ENCODE measurements at places on chromosomes 11 and 22.

- DNase-seq: no peak
Observed at GRCh38 chr22:21041937-21042336, 3.8 kb upstream of the LRRC74B start.

- DNase-seq: no peak
Observed at GRCh38 chr11:68325907-68326220, 13.5 kb downstream of the LRP5 start.

DNA sequence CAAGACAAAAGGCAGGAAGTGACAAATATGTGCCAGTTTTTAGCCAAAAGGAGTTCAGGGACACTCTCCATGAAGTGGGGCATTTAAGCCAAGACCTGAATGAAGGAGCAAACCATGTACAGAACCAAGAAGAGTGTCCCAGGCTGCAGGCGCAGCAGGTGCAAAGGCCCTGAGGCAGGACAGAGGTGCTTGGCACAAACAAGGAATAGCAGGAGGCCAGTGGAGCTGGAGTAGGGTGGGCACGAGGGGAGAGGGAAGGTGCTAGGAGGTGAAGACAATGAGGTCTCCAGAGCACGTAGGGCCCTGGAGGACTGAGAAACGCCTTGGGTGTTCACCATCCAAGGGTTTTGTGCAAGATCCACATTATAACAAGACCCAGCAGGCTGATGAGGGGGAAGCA, 474.1 kb downstream of the MN1 start:
- no peak for DNase-seq

DNA sequence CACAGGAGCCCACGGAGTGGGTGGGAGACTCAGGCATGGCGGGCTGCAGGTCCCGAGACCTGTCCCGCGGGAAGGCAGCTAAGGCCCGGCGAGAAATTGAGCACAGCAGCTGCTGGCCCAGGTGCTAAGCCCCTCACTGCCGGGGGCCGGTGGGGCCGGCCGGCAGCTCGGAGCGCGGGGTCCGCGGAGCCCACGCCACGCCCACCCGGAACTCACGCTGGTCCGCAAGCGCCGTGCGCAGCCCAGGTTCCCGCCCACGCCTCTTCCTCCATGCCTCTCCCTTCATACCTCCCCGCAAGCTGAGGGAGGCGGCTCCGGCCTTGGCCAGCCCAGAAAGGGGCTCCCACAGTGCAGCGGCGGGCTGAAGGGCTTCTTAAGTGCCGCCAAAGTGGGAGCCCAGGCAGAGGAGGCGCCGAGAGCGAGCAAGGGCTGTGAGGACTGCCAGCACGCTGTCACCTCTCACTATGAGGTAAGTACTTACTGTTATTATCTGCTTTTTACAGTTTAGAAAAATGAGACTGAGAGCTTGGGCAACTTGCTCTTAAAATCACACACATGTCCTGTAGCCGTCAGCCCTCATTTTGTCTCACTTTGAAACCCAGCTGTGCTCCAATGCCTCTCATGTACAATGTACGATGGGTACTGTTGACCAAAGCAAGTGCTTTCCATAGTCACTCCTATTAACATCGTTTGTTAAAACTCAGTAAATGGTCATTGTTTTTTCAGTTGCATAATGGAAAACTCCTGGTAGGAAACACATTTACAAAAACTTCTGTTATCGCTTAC, 12.2 kb upstream of the OR10D3 start:
- no peak for DNase-seq

GRCh38 chr11:400241-400689, 6.3 kb downstream of the PKP3 start:
- no peak for DNase-seq

DNA sequence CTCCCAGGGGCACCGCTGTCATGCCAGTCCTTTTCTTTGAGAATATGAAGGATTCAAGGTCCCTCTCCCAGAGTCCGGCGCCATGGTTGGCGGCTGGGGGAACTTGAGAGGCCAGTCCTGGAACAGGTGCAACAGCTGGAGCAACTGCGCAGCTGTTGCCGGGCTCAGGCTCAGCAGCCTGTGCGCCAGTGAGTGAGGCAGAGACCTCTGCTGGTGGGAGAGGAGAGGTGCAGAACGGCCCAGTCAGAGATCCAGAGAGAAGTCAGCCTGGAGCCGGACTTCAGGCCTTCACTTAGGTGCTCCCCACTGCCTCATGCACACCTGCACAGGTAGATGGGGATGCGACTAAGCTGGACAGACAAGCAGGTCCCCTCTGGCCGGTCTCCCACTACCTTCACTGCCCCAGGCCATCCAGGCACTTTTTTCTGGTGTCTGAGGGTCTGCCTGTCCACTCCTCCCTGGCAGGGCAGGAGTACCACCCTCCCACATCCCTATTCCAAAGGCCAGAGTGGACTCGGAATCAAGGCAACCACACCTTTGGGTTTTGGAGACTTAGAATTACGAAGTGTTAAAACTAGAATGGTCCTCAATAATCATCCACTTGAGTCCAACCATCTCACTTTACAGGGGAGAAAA, 4.6 kb downstream of the CHRDL2 start:
- DNase-seq: peak; percentile 23

DNA sequence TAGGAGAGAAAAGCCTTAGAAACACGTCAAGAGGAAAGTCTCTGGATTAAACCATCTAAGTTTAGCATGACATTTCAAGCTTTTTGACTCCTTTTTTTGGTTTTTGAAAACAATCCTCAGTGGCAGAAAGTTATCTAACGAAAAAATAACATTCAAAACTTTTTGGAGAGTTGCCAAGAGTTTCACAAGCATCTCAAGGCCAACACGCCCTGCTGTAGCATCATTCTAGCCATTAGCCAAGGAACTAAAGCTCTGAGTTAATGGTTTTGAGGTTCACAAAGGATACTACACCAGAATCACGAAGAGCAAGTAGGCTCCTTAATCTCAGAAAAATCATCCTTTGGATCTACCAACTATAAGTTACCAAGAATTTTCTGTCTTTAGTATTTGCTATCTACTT, 94.8 kb downstream of the PICALM start:
- DNase-seq: no peak

DNA sequence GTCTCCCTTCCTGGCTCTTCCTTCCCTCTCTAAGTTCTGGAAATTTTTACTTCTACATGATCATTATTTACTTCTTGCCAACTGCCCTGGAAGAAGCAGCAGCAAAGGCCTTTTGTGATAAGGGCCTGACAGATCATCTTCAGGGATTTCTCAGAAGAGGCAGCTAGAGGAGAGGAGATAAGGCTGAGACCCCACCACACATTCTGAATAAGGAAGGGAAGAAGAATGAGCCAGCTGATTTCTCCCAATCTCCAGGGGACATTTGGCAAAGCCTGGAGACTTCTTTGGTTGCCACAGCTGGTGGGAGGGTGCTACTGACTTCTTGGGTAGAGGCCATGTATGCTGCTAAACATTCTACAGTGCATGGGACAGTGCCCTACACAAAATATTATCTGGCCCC, 122.4 kb upstream of the OR9Q1 start:
- DNase-seq: no peak

All from T-helper 22 cell (primary cell).